ENCODE measurements at places on chromosomes 3 and 15.

GRCh38 chr3:63874769-63875168 is 11.1 kb downstream of the ATXN7 start:
- no peak for DNase-seq

- DNase-seq, result no peak
These were observed 29.7 kb upstream of the MDFIC2 start for GRCh38 chr3:70342149-70342548.

- DNase-seq, result peak; percentile 88
These were observed 70.8 kb downstream of the TMCC1 start for GRCh38 chr3:129822679-129823078.

GRCh38 chr3:188196232-188196990 is 42.5 kb downstream of the LPP start:
- peak; percentile 56 for DNase-seq

DNA sequence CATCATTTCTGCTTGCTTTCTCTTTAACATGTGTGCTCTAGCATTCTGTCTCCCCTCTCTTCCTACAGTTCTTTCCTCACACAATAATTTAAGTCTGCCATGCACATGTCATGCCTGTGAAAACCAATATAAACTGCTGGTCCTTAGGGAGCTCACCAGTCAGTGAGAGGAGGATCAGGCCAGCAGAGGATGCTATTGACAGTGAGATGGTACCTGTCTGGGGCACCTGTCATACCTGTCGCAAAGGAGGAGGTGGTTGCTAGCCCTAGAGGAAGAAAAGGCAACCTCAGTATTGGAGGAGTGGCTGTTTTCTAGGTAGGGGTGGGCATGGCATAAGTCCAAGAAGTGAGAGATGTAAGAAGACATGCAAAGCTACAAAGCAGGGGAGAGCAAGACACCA is 194.6 kb downstream of the GABRG3 start:
- DNase-seq, result no peak

DNA sequence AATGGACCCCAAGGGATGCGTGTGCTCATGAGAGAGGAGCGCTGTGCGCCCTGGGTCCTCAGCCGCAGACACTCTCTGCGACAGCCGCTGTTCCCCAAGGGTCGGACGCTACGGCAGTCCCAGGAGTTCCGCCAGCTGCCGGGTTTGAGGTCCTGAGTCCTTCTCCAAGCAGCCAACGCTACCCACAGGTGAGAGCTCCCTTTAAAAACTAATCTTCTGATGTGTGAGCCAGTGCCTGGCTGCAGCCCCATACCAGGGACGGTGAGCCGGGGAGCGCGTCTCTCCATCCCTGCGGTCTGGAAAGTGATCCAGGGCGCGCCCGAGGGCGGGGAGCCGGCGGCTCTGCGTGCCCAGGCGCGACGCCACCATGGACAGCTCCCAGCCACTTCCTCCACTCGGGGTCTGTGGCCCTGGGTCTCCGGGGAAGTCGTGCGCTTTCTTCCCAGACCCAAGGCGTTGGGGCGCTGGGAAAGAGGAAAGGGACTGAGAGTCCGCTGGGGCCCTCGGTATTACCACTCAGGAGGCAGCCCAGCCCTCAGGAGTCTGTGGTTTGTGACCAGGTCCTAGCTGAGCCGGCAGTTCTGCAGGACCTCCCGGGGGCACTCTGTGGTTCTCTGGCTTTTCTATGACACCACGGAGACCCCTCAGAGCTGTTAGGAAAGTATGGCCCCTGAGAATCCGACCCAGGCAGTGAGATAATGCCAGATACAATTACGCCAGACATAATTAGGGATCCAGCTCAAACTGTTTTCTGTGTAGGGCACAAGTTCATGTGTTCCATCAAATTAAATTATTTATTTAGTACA is 1.4 kb downstream of the CEMIP start:
- peak; percentile 62 for DNase-seq

- DNase-seq, result no peak
These were observed 68.1 kb upstream of the MAGI1 start for GRCh38 chr3:66106788-66107187.

DNA sequence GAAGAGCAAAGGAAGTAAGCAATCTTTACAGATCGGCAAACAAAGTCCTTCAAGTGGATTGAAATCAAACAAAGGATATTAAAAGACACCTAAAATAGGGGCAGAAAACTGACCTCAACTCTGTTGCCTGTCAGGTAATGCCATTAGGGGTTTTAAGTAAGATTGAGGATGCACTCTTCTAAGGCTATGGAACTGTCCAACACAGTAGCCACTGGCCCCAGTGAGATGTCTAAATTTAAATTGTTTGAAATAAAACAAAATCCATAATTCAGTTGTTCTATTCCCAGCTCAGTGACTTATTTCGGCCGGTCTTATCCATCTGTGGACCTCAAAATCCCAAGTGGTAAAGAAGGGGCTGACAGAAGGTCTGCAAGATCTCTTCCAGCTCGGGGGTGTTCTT is 49.5 kb upstream of the LMCD1 start:
- no peak for DNase-seq

DNA sequence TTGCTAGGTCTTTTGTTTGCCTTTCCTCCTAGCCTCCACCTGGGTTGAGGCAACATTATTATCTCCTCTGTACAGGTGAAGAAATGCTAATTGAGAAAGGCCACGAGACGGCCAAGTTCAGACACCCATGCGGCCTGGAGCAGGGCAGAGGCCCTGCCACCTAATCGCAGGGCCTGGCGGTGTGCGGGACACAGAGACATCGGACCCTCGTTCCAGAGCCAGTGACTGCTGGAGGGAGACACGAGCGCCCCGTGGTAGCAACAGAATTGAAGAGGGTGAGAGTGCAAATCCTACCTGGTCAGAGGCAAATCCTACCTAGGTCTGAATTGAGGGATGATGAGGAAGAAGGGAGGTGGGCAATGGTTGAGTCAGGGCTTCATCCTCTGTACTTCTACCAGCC is 113.8 kb upstream of the MEF2A start:
- no peak for DNase-seq

DNA sequence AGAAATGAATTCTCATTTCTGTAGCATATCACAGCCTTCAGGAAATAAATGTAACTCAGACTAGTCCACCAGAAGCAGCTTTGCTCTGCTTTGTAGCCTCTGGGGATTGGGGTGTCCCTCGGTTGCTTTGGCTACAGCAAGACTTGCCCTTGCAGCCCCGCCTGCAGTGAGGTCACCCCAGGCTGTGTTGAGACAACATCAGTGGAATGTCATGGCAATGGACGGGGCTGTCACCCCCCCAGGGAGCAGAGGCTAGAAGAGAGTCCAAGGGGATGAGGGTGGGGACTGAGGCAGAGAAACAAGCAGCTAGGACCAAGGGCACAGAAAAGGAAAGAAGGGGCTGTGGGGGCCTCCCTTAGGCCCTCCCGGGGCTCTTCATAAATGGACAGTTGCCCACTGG is 854 bp downstream of the CLEC3B start:
- peak; percentile 85 for DNase-seq

DNA sequence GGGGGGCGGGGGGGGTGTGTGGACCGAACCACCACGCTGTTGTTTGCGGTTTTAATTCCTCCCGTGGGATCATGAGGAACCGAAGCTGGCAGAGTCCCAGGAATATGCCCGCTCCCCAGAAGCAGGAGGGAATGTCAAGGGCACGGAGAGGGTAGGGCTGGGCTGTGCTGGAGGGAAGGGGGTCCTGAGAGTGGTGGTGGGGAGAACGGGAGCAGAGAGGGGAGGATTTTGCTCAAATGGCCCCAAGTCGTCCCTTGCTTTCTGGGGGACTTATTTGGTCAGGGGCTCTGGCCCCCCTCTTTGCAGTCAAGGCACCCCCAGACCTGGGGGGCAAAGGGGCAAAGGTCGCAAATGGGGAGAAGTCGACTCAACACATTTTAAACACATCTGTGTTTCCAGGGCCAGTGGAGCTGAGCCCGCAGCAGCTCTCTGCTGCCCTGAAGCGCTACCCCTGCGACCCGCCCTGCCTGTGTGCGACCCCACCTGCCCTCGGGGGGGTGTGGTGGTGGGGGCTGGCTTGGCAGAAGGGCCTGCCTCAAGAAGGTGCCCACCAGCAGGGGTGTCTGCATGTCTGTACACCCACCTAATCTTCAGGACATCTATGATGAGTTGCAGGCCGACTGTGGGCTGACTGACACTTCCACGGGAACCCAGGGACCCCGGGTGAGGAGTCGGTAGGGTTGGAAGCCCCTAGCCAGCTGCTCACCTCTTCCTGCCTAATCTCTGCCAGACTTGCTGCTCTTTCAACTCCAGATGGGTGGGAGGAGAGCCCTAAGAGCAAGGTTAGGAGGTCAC is 602 bp upstream of the ATP2B2 start:
- DNase-seq, result no peak

DNA sequence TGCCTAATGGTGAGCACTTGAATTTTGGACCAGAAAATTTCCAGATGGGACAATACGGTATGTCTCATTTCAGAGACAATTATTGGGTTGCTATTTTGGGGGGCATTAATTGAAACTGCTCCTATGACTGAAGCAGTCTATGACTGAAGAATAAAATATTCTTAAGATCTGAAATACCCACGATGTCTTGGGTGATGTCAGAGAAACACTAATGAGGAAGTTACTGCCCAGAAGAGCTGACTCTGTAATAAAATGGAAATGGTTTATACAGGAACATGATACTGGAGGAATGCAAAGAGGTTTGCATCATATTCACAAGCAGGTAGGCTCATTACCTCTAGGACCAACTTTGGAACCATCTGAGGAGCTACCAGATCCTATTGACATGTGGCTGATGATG is 68.7 kb downstream of the IL12A start:
- no peak for DNase-seq

- DNase-seq, result no peak
These were observed 1.9 kb upstream of the MITF start for GRCh38 chr3:69737392-69737791.

- DNase-seq, result no peak
These were observed 113.2 kb upstream of the TJP1 start for GRCh38 chr15:29935296-29936004.

DNA sequence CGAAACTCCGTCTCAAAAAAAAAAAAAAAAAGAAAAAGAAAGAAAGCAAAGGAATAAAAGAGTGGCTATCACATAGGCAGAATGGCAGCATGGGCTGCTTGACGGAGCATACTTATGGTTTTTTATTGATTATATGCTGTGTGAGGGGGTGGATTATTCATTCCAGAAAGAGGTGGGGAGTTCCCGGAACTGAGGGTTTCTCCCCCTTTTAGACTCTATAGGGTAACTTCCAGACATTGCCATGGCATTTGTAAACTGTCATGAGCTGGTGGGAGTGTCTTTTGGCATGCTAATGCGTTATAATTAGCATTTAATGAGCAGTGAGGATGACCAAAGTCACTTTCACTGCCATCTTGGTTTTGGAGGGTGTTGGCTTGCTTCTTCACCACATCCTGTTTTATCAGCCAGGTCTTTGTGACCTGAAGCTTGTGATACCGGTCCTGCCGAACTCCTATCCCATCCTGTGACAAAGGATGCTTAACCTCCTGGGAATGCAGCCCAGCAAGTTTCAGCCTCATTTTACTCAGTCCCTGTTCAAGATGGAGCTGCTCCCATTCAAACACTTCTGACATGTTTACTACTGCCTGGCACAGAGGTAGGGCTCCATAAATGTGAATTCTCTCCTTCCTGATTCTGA is 15.8 kb upstream of the ABHD17C start:
- DNase-seq, result no peak

Data from AG10803 (cell line).